Right cardiac atrium (tissue), 5 donors: ENCODE measurements at places on chromosomes 16 and 17. TPM values are rescaled to one million over a fixed set of nuclear protein-coding genes. Genes with fewer than 3 reads are reported as not detected.

DNA sequence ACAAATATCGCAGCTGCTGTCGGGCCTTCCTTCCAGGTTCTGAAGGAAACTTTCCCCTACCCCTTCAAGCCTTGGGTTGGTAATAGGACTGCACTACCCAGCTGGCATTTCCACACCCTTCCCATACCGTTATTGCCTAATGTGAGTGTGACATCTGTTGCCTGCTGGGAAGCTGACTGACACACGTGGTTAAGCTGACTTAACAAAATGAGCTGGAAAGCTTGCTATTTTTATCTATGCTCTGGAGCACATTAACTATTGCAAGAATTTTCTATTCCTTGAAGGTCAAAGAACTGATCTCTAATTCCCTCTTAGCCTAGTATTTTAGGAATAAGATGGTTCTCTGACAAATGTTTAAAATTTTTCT, 79.5 kb downstream of the PMP22 start:
- peak; percentile 38 for DNase-seq

GRCh38 chr16:27740496-27741201, 190.7 kb downstream of the KATNIP start:
- no peak for DNase-seq

Gene IRX3
- total RNA-seq, result 14.2 TPM

Gene SEPTIN1
- total RNA-seq, result 1.1 TPM

Gene NDRG4
- 97.8 TPM for total RNA-seq
